GM12891 (cell line): ENCODE measurements at places on chromosomes 13 and 19.

- DNase-seq, result peak; percentile 35
Measured at GRCh38 chr13:111114362-111115060, 599 bp upstream of the ARHGEF7 start.

DNA sequence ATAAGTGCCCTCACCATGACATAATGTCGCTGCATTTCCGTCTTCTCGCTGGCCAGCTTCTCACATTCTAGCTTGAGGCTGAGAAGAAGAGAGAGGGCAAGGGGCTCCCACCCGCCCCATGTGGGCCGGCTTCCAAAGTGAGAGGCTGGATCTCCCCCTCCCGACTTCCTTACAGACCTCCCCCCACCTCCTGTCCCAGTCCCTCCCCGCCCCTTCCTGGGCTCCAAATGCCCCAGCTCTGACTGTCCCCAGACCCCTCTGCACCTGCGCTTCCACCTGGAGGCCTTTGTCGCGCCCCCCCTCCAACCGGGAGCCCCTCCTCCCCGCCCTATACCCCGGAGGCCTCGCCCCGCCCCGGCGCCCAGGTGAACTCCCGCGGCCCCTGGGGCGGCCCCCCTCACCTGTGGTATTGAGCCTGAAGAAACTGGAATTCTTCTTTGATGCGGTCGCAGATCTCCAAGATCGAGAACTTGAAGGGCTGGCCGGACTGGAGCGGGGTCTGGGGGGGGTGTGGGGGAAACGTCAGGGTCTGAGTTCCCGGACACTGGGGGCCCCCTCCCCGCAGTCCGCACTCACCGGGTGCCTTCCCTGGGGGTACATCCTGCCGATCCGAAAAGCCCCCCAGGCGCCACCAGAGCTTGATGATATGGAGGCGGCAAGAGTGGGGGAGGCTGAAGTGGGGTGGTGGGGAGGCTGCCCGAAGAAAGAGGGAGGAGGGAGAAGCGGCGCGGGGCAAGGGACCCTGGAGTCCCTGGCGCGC lies 595 bp downstream of the TLE2 start:
- no peak for DNase-seq

DNA sequence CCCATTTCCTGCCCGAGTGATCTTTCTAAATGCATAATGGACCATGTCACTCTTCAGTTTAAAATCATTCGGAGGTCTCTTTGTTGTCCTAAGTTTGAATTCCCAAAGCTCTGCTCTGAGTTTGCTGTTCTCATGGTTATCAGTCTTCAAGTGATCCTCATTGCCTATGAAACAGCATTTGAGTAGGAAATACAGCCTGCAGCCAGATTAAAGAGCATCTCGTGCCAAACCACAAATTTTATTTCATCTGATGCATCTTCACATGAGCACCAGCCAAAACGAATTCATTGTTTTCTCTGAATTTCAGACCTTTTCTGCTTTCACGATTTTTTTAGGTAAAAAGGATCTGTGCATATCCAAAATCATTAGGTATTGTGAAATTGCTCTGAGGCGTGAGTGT lies 299.6 kb downstream of the TDRD3 start:
- no peak for DNase-seq

DNA sequence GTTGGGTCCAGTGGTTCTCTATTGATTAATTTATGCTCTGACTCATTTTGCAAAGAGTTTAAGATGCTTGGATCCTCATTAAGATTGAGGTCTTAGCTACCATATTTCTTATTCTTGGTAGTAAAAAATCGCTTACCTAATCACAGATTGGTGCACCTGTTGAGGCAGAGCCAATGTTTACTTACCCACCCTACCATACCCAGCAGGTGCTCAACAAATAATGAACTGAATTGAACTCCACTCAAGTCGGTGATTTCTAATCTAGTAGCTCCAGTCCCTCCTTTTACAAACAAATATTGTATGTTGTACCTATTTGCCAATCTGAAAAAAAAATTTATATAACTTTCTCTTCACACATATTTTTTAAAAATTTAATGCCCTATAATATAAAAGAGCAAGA lies 361.0 kb downstream of the FGF14 start:
- no peak for DNase-seq

GRCh38 chr19:38977445-38978325 lies 2.1 kb upstream of the FBXO17 start:
- DNase-seq, result peak; percentile 58

GRCh38 chr19:47848823-47849473 lies 10.1 kb upstream of the TPRX2 start:
- no peak for DNase-seq

GRCh38 chr13:31503626-31504025 lies 235.7 kb upstream of the RXFP2 start:
- DNase-seq, result no peak

DNA sequence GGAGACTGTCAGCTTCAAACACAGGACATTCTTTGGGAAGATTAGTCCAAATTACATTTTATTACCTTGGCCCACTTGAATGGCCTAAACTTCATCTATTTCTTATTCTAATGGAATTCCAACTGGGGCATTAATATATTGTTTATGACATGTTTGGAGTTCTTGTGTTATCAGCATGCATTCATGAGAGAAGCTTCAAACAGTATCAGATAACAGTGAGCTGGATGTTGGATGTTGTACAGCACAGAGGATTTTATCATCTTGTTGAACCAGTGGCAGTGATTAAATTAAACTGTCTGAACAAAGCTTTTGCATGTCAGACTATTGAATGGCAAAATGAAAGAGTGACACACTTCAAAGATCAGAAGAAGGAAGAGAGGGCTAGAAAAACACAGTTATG lies 50.0 kb downstream of the MZT1 start:
- DNase-seq, result no peak

DNA sequence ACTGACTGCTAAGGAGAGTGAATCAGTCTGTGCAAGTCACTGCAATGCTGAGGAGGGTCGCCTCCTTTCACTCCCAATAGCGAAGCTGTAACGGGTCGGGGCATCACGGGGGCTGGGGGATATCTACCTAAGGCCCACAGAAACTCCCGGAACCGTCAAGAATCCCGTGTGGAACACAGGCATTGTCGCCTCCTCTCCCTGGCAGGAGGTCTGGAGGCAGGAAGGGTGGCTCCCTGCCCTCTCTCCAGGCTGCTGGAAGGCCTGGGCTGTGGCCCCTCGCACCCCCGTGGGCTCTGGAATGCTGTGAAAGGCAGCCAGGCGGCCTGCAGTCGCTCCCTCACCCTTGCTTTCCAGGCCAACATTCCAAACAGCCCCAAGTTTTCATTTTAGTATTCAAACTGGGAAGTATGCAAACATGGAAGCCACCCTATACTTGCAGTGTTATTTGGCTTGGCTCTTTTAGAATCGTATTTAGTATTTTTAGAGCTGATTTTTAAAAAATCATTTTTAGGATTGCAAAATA lies 109.4 kb downstream of the CRYL1 start:
- DNase-seq, result no peak

DNA sequence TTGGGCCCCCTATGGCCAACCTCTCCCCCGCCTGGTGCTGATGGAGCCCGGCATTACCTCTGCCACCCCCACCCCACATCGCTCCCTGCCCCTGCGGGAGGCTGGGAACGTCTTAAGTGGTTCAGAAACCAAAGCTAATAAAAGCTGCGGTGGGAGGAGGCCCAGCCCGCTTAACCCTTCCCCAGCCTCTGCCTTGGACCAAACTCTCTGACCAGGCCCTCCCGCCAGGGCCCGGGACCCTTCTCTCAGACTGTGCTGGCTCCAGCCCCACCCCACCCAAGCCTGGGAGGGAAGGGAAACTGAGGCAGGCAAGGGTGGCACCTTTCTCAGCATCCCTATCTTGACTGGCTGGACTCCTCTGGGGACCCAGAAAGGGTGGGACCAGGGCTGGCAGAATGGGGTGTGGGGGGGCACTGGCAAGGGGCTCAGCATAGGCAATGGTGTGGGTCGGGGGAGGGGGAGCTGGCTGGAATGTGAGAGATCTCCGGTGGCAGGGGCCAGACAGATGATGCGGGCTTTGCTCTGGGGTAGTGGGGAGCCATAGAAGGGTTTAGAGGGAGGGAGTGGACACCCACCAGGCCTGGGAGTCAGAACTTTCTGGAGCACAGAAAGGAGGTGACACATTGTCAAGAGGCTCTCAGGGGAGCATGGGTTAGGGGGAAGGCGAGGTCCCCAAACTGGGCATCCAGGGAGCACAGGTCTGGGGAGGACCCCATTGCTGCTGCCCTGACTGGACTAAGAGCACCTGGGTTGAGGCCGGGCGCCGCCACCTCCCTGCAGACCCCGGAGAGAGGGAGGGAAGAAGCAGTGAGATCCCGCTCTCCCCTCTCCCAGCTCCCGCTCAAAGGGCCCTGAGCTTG lies 21.9 kb downstream of the SMIM24 start:
- no peak for DNase-seq

DNA sequence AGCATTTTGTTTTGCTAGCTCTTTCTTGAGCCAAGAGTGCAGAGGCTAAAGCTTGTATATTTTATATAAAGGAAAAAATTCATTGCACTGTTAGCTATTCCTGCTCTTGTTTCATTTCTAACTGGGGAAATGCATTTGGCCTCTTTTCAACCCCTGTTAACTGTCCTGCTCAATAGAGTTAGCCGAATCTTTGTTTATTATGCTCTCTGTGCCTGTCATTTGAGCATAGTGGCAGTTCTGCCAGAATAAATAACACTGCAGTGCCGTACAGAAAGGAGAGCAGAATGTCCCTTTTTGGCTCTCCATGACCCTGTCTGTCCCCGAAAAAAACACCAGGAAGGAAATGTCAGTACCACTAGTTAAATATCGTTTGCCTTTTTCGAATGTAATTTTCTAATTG lies 350.8 kb downstream of the MYO16 start:
- DNase-seq, result no peak

- DNase-seq, result no peak
Measured at GRCh38 chr13:50130123-50130946, 115.1 kb downstream of the KCNRG start.

- DNase-seq, result no peak
Measured at GRCh38 chr19:46946611-46947238, 72.9 kb upstream of the NPAS1 start.

GRCh38 chr19:33201886-33202545 lies 7.9 kb downstream of the LRP3 start:
- DNase-seq, result no peak
